Activated CD4-positive, alpha-beta T cell treated with anti-CD3 and anti-CD28 coated beads for 24 hours (primary cell): ENCODE measurements at places on chromosomes 11 and 22.

DNA sequence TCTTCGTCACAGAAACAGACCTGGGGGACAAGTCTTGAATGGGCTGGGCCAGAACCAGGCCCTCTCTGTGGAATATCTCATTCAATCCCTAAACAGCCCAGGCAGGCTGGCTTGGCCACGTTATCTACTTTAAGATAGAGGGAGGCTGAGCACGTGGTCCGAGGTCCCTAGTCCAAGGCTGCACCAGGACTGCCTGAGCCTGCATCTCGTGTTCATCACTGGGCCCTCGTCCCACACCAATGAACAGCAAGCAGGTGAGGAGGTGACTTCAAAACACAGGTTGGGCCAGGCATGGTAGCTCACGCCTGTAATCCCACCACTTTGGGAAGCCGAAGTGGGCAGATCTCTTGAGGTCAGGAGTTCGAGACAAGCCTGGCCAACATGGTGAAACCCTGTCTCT, 20.3 kb upstream of the FGF3 start:
- no peak for DNase-seq

DNA sequence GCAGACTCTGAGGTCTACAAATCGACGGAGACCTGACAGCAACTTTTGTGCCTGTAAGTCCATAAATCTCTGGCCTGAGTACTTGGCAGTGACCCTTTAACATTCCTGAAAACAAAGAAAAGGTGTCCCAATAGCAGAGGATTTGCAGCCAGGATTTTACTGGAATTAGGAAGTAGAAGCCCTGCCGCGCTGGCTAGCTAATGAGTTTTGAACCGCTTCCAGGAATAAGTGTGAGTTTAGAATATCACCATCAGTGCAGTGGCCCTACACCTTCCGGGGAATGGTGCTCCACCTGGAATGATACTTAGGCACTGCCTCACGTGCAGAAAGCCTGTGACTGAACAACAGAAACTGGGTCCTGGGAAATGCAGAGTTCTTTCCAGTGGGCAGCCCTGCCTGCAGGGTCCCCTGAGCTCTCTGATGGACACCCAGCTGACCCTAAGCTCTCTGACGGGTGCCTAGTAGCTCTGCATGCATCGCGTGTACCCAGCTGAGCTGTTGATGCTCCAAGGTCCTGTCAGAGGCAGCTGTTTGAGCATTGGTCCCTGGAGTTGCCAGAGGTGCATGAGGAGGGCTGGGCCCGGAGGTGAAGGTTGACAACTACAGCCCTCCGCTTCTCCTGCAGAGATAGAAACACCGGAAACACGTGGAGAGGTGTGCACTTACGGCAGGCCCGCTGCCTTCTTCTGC, 380.9 kb downstream of the TBC1D22A start:
- no peak for DNase-seq

- DNase-seq = no peak
Observed at GRCh38 chr11:110912437-110912836, 200.2 kb upstream of the ARHGAP20 start.

- no peak for DNase-seq
Observed at GRCh38 chr22:22738959-22739585, 94.7 kb downstream of the GGTLC2 start.

- no peak for DNase-seq
Observed at GRCh38 chr11:74572349-74572748, 20.0 kb upstream of the POLD3 start.

DNA sequence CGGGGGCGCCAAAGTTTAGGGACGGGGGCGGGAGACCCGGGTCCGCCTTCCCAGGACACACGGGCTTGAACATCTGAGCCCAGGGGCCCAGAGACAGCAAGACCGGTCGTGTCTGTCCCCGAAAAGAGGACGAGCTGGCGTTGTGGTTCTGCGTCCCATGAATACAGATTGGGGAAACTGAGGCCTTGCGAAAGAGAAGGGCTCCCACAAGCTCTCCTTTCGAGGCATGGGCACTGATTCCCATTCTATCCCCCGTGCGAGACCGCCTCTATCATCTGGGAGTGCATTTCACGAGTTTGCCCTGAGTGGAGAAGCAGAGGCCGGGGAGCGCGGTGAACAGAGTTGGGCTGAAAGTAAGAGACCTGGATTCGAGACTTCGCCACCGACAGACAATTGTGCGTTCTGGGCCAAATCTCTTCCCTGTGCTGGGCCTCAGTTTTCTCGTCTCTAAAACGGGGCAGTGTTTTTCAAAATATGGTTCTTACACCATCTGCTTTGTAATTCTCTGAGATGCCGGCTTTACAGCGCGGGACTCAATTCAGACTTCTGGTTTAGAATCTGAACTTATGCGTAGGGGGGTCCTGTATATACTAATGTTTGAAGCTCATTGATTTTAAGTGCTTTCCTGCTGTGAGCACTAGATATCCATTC, 471 bp downstream of the RNF185 start:
- DNase-seq = no peak

DNA sequence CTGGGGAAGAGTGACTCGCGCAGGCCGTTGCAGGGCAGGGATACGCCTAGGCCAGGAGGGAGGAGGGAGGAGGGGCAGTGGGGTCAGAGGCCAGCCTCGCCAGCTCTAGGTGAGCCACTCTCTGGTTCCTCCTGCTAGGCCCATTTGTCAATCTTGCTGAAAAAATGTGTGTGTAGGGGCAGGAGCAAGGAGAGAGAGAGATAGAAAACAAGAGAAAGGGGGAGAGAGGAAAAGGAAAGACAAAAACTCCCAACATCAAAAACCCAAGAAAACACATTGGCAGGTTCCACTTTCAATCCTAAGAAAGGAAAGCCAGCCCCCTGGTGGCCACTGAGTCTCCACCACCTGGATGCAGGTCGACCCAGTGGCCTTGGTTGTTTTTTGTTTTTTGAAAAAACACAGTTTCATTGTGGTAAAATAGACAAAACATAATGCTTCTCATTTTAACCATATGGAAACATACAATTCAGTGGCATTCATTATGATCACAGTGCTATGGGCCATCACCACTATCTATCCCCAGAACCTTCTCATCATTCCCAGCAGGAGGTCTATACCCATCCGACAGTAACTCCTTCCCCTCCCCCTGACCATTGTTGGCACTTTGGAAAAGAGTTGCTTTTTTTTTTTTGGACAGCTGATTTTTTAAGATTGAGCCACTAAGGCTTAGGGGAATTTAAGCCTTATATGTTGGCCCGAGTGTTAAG, 10.9 kb downstream of the OMP start:
- no peak for DNase-seq

DNA sequence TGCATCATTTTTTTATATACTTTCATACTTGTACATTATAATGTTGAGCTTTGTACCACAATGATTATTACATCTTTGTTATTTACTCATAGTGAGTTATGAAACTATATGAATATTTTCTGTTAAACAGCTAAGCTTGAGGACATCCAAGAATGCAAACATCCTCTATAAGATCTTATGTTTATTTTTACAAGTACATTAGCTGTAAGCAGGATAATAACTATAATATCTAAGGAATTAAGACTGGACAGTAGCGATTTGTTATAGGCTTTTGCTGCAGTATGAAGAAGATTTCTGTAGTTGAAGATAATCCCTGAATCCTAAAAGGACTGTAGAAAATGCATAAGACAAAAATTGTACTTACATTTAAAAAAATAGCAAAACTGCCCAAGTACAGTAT, 176.0 kb downstream of the METTL15 start:
- DNase-seq = no peak

- DNase-seq = no peak
Observed at GRCh38 chr11:33835143-33835878, 56.6 kb downstream of the LMO2 start.

DNA sequence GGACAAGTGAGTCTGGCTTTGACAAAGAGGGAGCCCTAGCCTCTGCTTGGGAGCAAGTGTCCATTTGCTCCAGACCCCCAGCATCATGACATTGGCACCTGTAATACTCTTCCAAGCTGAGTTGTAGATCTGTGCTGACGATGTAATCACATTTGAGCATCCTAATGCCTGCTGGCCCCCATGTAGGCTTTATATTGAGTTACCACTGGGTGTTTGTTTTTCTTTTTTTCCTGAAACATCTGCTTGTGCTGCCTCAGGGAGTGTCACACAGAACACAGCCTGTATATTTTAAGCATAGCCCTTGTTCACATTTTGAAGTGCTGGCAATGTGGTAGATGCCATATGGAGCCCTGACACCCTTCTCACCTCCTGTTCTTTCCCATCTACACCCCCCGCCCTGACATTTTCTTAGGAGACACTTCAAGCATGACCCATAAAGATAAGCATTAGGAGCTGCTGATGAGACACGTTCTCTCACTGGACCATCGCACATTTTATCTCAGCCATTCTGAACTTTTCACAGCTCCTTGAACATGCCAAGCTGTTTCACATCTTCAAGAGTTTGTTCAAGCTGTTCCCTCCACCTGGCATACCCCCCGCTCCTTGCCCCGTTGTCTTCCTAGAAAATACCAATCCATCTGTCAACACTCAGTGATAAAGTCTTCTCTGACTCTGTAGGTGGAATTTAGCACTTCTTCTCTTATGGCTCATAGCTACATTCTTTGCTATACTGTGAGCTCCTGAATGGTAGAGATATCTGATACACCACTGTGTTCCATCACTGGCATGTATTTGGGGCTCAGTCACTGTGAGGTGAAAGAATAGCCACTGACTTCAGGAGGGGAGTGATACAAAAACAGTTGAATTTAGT, 128.7 kb downstream of the TRIM44 start:
- no peak for DNase-seq

DNA sequence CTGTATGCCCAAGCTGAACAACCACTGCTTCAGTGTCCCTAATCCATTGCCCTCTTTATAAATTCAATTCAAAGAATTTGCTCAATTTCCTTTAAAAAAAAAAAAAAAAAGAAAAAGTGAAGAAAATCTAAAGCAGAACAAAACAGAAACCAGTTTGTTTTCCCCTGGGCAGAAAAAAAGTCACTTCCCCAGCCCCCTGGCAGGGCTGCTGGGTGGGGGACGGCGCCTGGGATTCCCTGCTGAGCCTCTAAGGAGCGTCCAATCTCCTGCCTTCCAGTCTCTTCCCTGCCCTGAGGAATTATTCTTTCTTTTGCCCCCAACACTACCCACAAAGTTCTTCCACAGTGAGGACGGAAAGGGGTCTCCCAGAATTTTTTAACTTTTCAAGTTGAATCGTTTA, 23.9 kb downstream of the DKK3 start:
- no peak for DNase-seq

DNA sequence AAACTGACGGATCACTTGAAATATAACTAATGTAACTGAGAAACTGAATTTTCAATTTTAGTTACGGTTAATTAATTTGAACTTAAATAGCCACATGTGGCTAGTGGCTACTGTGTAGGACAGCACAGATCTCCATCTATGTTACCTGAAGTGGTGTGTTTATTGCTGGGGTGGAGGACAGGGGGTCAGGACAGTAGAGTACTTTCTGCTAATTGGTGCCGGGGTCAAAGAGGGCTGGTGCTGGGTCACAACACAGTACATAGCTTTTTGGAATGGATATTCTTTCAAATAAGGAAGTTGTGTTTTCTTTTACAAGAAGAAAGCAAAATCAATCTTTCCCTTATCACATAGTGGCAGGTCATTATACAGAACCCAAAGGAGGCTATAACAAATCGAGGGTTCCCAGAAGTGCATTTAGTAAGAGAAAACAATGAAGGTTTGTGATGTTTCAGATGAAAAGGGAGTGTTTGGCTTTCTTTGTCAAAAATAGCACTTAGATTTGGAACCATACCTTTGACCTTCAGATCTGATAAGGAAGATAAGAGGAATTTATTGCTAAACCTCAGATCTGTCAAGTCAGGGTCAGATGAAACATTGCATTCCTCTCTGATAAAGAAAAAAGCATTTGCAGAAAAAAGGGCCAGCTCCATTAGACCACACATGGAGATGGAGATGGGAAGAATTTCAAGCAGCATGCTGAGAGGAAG, 384.5 kb downstream of the AASDHPPT start:
- no peak for DNase-seq

GRCh38 chr11:44532809-44533208, 32.7 kb upstream of the CD82 start:
- DNase-seq = no peak

DNA sequence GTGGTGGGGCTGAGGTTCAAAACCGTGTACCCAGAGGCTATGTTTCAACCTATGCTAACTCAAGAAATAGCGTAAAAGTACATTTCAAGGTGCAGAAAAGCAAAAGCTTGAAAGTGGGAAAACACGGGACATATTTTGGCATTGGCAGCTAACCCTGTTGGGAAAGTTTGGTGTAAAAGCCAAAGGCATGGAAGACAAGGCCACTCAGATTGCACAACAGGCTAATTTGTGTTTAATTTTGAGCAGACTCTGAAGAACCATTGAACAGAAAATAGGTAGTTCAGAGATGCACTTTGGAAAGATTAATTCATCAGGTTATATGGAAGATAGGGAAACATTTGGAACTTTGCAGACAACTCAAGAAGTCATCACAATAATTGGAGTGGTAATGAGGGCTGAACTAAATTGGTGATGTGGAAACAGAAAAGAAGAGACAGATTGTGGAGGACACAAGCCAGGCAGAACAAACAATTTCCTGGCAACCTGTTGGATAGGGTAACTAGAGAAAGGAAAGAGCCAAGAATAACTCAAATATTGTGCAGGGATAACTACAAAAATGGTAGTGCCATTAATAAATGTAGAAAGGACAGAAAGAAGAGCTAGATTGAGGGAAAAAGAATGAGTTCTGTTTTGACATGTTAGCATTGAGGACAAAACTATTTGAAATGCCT, 140.5 kb upstream of the PGR start:
- no peak for DNase-seq

GRCh38 chr22:39526736-39527171, 5.8 kb downstream of the RPS19BP1 start:
- DNase-seq = no peak

DNA sequence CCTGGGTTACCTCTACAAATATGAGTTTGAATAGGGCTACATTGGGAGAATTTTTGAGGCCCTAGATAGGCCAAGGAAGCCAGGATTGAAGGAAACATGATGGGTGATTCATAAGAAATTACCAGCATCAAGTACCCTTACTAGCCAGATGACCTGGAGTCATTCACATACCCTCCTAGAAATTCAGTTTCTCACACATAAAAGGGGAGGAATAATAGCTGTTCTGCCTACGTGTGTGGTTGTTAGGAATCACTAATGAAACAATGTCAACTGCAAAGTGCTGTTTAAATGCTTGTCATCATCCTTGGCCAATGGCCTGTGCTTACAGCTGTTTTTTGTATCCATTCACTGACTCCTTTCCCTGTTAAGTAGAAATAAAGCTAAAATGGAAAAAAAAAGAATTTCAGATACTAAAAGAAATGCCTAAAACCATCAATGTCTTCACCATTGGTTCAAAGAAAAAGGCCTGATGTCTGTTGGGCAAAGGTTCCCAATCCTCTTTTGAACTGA, 114.4 kb downstream of the NCAM1 start:
- DNase-seq = no peak
